ENCODE measurements at places on chromosomes 13 and 19. TPM values are rescaled to one million over a fixed set of nuclear protein-coding genes. Genes with fewer than 3 reads are reported as not detected.

MBD3L2 gene
- total RNA-seq, result not detected

ZNF416 gene
- 5.2 TPM for total RNA-seq

RNU6-9 gene
- not detected for total RNA-seq

NRTN gene
- total RNA-seq, result 8.5 TPM

TMPRSS9 gene
- not detected for total RNA-seq

DNA sequence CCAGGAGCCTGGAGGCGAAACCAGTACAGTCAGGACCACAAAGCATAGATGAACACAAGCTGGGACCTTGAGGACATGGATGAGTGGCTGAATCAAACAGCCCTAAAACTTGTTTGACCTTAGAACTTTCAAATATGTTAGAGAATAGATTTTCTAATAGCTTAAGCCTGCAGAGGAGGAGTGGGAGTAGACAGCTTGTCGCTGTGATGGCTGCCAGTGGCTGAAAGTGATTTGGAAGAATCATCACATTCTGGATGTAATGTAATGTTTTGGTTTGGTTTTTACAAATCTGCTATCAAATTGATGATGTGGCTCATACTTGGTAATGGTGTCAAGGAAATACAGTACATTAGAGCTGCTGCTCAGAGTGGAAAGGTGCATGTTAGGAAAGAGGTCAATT is 12.0 kb downstream of the IGFL3 start:
- DNase-seq, result no peak

DNA sequence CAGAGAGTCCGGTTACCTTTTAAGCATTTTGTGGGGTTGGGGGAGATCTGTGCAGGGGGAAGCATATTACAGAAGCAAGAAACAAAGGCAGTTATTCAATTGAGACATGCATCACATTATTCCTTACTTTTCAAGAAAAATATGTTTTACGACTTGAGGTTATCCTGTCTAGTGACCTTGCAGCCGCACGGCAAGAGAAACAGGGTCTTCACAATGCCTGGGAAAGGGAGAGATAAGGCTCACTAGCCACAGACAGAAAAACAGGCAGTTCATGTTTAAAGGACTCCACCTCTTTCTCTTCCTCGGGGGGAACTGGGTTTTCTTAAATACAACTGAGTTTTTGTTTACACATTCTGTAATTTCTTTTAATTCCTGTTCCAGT is 536 bp upstream of the NCR1 start:
- no peak for DNase-seq

DNA sequence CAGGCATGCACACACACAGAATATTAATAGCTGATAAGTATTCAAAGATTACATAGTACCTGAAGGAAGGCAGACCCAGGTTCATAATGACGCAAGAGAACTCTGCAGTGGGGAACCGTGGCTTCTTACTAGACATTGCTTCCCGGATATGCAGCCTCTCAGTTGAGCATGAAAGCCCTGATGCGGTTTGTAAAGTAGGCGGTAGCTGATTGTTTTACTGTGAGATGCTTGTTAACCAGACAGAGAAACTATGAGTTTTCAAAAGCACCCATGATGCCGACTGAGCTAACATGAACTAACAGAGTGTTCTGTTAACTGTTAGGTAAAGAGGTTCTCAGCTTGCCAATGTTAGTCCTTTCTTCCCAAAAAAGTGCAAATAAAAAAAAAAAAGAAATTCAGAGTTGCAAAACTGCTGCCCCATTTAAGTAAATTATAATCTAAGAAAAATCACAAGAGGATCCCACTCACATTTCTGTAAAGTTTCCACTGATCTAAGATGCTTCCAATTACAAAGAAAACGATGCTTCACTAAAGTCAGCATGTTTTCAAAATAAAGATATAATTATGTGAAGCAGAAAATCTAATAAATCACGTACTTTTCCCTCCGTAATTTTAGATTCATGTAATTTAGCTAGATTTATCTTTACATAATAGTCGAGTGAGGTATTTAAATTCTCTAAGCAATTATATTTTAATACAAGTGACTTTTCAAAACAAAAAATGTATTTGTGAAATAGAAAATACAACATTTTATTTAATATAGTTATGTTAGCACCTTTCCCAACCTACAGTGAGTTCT is 2.2 kb downstream of the FLT1 start:
- DNase-seq, result peak; percentile 18

DNA sequence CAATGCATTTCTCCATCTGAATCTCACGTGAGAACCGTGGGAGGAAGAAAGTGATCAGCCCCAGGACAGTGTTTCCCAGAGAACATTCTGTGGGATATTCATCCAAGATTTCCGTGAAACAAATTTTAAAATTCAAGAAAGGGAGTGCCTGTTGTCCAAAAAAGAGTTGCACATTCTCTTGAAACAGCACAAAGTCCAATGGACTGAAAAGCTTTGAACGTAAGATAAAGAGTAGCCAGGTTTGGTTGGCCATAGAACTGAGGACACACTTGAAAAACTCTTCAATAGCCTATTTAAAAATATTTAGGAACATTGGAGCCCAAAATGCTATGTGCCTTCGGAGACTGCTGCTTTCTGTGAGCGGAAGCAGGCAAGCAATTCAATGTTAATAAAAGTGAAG is 353.9 kb downstream of the MYO16 start:
- DNase-seq, result no peak

GRCh38 chr13:29905845-29906244 is 55.4 kb upstream of the UBL3 start:
- no peak for DNase-seq

DNA sequence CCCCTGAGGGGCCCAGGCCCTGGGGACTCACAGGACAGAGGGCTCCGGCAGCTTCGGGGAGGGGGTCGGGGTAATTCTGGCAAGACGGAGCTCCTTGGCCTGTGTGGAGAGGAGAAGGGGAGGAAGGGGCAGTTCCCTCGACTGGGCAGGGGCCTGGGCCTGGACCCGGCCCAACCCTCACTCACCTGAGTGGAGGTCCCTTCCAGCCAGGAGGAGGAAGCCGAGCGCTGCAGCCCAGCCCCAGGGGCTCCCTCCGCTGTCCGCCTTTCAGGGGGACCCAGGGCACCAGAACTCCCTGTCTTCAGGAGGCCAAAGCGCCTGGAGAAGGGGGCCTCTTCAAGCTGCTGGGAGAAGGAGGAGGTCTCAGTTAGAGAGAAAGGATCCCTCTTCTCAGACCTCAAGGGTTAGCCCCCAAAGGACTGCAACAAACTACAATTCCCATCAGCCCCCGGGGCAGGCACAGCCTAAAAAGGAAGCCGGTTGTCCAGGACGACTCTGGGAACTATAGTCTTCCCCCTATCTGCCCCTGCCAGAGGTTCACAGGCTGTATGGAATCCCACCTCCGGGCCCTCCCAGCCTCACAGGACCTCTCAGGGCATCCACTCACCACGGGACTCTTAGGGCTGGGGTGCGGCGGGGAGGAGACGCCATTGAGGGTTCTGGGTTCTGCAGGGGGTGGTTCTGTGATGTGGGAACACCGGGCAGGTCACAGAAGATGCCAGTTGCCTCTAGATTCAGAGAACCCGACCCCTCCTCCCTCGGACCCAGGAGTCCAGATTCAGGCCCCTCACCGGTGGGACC is 19.8 kb downstream of the EPS8L1 start:
- peak; percentile 82 for DNase-seq

DNA sequence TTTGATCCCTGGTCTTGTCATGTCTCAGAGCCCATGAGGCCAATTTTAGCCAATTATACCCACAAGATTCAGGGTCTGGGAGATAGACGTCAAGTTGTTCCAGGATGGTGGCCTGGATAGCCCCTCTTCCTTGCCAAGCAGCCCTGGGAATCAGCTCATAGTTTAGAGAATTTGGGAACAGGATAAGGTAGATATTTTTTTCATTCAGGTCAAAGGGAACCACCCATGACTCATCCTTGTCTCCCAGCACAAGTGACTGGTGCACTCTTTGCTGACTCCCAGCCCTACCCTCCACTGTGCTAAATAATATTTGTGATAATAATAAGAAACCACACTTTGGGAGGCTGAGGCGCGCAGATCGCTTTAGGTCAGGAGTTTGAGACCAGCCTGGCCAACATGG is 17.1 kb upstream of the S1PR4 start:
- no peak for DNase-seq

DNA sequence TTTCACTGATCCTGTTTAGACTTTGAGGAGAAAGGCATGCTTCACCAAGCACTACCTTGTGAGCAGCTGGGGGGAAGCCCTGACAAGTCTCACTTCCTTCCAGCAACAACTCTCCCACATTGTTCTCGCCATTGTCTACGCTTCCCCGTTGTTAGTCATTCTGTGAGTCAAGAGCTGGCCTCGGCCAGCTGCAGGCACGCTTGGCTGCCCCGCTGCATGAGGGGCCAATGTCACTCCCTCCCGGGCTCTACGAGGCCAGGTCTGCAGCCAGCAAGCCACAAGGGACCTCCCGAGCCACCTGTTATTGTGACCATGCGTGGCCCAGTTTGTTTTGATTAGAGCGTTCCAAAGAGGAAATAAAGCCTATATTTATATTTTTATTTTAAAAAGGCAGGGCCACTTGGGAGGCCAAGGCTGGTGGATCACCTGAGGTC is 220.9 kb downstream of the FOXO1 start:
- no peak for DNase-seq

DNA sequence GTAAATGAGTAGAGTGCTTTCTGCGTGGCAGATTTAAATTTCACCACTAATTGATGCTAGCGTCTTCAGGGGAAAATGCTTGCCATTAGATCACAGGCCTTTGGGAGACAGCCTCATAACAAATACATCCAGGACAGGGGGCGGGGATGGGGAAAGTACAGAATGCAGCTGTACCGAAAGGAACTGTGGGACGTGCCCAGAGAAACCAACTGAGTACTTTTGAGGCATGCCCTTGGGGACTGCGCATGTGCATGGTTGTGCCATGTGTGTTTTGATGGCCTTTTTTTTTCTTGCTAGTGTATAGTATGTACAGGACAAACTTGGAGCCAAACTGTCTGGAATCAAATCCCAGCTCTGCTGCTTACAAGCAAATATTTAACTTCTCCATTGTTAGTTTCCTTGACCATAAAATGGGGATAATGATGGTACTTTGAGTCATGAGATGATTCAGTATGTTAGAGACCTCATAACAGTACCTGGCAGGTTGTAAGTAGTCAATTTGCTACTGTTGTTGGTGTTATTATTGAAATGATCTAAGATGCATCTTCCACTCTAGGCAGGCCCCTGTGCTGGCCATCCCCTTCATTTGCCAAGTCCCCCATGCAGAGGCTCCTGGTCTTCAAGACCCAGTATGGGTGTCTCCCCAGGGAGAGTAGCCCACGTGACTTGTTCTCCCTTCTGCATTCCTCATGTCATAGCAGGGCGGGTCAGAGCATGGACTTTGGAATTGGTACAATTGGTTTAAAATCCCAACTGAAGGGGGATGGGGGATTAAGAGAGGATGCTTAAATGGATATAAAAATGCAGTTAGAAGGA is 68.3 kb upstream of the NPAS1 start:
- DNase-seq, result no peak

GRCh38 chr13:85243831-85244230 is 555.4 kb downstream of the SLITRK6 start:
- no peak for DNase-seq

DNA sequence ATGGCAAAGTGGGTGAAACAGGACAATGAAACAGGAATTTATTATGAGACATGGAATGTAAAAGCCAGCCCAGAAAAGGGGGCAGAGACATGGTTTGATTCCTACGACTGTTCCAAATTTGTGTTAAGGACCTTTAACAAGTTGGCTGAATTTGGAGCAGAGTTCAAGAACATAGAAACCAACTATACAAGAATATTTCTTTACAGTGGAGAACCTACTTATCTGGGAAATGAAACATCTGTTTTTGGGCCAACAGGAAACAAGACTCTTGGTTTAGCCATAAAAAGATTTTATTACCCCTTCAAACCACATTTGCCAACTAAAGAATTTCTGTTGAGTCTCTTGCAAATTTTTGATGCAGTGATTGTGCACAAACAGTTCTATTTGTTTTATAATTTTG is 8.6 kb downstream of the CLN5 start:
- no peak for DNase-seq

- peak; percentile 77 for DNase-seq
Observed at GRCh38 chr13:30679483-30680330, 55.6 kb upstream of the ALOX5AP start.
